ENCODE measurements at places on chromosomes 4 and X.

DNA sequence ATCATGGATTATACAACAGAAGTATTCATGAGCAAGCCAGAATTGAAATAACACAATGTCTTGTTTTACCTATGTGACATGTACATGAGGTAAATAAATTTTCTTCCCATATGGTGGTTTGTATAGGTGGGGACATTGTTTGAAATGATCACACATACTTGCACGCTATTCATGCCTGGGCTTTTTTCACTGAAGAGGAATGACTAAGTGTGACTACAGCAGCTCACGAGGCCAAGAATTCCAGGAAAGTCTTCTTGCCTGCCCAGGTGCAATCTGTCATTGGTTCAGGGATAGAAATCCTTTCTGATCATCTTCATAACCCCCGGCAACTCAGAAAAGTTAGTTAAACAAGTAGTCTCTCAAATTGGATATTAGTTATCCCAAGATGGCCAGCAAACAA, 36.3 kb upstream of the AREG start:
- no peak for DNase-seq

DNA sequence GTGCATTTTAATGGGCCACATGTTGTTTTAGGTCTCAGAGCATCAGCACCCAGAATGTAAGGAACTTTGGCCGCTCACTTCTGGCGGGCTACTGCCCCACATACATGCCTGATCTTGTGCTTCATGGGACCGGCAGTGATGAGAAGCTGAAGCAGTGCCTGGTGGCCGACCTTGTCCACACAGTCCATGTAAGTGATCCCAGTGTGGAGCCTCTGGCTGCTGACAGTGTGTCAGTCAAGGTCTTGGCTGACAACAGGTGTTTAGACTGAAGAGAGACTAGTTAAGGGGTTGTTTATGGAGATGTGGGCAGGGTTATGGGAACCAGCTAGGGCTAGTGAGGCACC, 101.4 kb downstream of the FNIP2 start:
- DNase-seq = no peak

DNA sequence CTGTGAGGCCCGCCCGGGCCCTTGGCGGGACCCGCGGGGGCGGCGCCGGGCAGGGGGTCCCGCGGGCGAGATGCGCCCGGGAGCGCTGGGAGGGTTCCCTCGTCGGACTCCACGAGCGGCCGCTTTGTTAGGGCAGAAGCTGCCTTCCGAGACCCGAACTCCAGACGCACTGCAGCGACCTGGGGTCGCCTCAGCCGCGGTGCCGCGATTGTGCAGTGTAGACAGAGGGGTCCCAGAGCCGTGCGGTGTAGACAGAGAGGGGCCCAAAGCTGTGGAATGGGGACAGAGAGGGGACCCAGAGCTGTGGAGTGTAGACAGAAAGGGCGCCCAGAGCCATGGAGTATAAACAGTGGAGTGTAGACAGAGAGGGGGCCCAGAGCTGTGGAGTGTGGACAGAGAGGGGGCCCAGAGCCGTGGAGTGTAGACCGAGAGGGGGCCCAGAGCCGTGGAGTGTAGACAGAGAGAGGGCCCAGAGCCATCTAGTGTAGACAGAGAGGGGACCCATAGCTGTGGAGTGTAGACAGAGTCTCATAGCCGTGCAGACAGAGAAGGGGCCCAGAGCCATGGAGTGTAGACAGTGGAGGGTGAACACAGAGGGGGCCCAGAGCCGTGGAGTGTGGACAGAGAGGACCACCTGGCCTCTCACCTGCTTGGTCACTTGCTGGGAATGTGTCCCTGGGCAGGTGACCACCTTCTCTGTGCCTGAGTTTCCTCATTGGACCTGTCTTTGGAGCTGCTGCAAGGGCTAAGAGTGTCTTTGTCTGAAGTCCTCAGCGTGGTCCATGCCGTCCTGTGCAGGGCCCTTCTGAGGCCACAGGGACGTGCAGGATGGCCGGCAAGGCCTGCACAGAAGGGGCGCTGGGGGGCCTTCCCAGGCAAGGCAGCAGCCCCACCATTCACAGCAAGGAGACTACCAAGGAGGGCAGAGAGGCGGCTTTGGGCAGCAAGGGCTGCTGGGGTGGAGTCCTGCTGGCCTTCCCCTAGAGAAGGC, 875 bp downstream of the RGS12 start:
- no peak for DNase-seq

DNA sequence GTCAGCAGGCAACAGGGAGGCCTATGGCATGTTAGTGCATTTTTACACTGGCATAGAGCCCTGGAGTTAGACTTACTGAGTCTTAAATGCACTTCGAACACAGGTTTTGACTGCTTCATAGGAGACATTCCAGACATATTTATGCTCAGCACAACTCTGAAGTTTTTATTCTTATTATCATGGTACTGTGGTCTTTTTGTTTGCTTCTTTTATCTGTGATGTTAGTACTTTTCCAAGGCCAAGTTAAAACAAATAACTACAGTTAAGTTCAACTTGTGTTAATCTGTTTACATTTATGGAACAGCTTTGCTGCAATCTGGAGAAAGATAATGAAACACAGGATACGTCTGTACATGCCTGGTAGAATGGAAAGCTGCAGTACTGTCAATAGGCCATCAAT, 76.5 kb downstream of the COL4A5 start:
- DNase-seq = no peak

DNA sequence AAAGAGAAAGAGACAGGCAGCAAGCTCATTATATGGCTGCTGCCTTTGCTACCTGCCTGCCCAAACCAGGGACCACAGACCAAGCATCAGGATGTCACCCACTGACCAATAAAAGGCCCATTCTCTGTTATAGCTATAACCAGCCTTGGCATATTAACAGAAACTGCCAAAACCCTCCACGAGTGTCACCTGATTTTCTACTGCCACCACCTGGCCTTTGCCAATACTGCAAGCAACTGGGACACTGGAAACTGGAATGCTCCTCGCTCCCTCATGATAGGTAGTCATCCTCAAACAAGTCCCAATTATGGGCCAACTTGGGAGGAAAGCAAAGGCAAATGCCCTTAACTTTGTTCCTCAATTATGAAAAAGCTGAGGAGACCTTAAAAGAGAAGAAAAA, 76.0 kb downstream of the SPIN4 start:
- DNase-seq = no peak

GRCh38 chrX:24168807-24169206, 19.3 kb downstream of the ZFX start:
- no peak for DNase-seq

GRCh38 chr4:107931775-107932321, 499 bp downstream of the CYP2U1 start:
- peak; percentile 83 for DNase-seq

GRCh38 chr4:188573104-188573503, 433.9 kb downstream of the TRIML1 start:
- DNase-seq = no peak

DNA sequence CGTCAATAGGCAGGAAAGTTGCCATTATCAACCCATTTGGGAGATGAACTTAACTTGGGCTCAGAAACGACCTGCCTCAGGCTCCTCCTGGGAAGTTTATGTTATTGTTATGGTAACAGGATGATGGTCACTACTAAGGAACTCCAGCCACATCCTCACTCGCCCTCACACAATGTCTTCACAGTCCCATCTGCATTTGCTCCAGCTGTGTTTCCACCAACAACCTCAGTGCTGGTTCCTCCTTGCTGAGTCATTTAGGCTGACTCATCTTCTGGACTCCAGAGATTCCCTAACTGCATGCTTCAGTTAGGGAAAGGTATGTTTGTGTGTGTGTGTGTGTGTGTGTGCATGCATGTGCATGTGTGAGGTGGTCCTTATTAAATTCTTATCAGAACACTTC, 293.4 kb upstream of the BOD1L1 start:
- no peak for DNase-seq

DNA sequence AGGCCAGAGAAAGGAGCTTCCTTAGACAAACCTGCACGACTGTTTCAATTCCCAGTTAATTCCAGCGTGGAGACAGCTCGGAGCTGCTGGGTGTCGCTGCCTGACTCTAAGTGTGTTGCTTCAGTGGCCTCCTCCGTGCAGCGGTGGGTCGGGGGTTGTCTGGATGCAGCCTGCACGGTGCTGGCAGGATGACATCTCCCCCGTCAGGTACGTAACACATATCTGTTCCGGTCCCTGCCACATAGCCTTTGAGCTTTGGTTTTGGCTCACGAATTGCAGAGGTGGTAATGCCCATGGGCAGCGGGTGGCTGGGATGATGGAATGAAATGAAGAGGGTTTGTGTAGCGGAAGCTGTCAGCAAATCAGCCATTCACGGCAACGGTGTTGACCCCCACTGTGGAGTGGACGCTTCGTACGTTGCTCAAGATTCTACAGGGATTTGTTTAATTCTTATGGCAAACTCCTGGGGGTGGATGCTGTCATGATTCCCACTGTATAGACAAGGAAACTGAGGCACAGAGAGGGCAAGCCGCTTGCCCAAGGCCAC, 33.7 kb upstream of the HMX1 start:
- peak; percentile 59 for DNase-seq

GRCh38 chr4:102543030-102543928, 42.1 kb downstream of the NFKB1 start:
- DNase-seq = no peak

GRCh38 chr4:24745172-24745895, 50.0 kb upstream of the SOD3 start:
- no peak for DNase-seq

GRCh38 chr4:140300271-140300970, 73.0 kb upstream of the SCOC start:
- no peak for DNase-seq

GRCh38 chr4:7539659-7540058, 104.9 kb upstream of the PSAPL1 start:
- DNase-seq = no peak

DNA sequence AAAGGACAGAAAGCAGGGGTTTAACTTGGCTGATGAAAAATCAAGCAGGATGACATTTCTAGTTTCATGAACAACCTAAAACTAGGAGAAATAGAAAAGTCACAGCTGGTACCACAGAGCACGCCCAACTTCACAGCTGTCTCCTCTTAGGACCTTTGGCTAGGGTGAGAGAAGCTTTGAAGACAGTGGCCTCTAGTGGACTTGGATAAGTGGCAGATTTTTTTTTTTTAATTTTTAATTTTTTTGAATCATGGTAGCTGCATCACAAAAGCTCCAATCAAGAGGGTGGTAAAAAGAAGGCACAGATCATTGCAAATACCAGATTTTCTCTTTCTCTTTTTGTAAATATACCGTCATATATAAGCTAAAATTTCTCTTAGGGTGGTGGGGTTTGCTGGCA, 20.2 kb upstream of the MAP3K15 start:
- DNase-seq = no peak

DNA sequence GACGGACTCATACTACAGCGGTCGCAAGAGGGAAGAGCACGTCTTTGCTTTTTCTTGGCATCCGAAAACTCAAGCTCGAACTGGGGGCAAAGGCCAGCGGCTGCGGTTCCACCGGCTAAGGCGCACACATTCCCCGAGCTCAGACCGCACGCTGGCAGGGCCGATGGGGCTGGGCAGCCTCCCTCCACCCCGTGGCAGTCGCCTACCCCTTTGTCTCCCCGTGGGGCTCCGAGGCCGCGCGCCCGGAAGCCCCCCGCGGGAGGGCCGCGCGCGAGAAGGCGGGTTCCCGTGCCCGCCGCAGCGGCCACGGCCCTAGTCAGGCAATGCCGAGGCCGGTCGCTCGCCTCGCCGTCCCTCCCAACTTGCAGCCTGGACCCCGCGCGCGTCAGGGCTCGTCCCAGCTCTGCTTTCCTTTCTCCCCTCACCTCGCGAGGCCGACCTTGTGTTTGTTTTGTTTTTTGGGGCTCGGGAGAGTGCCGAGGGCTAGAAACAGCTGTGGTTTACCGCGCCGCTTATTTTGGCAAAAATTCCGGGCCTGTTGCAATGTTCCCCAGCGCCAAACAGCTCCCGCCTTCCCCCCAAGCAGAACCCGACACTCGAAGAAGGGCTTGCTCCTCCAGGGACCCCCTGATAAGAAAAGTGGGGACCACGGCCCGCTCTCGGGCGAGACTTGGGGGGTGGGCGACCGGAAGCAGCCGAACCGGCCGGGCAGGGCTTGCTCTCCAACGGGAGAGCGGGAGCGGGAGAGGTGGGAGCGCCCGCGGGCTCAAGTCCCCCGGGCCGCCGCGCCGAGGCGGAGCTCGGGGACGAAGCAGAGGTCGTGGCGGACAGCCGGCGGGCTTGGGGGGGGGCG, 561 bp upstream of the N4BP2 start:
- DNase-seq = peak; percentile 94

DNA sequence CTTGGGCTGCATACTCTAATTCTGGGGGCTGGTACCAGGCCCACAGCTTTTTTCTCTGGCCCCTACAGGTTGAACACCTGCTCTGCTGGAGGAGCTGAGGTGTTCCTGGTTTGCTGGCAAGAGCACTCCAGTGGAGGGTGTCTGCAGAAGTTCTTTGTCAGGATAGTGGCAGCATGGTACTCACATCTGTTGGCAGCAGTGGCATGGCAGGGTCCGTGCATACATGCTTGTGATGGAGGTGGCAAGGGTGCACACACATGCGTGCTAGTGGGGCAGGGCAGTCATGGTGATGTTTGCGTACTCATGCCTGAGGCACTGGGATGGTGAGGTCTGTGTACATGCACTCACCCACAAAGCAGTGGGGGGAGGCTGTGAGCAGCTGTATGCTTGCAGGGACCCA, 235.5 kb upstream of the KLF8 start:
- peak; percentile 66 for DNase-seq

DNA sequence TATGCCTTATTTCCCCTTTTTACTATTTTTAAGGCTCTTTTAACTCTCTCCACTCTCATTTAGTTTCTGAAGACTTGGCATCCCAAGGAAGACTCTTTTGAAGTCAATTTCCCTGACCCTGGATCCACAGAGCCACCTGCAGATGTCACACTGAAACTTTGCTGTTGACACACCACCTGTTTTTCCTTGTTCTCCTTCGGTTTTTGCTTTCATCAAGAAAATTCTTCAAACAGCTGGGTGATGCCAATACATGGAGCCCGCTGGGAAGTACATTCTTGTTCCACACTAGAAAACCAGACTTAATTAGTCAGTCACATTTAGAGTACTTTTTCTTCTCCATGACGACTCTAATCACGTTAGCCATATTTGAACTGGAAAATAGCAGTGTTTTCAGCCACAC, 293.9 kb downstream of the PDGFC start:
- no peak for DNase-seq

DNA sequence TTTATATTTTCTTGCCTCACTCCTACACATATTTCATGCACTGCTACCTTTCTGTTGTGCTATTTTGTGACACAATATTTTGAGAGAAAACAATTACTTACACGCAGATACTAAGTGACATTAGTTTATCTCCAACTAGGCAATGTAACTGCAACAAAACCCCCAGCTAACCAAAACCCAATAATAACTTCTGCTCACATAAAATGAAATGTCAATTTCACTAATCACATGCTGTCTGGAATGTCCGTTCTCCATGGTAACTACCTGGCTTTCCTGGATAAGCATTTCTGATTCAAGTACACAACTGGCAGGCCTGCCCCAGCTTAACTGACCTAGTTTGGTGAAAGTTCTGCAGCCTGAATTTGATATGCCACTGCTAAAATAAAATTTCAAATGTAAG, 313.5 kb downstream of the TMA16 start:
- DNase-seq = no peak

DNA sequence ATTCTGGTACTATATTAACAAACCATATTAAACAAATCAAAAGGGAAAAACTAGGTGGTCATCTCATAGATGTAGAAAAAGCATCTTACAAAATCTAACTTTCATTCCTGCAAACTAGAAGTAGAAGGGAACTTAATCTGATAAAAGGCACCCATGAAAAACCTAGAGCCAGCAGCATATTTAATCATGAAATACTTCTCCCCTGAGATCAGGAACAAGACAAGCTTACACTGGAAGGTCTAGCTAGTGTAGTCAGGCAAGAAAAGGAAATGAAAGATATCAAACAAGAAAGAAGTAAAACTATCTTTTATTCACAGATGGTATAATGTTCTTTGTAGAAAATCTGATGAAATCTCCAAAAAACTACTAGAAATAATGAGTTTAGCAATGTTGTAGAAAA, 41.2 kb downstream of the ATP10D start:
- DNase-seq = no peak
